ENCODE measurements at places on chromosomes 4 and X.
A peak's percentile ranks its signal among the peaks of the same experiment; 100 is the strongest.

- no peak for DNase-seq
Measured at GRCh38 chr4:61003301-61003700, 196.8 kb upstream of the ADGRL3 start.

DNA sequence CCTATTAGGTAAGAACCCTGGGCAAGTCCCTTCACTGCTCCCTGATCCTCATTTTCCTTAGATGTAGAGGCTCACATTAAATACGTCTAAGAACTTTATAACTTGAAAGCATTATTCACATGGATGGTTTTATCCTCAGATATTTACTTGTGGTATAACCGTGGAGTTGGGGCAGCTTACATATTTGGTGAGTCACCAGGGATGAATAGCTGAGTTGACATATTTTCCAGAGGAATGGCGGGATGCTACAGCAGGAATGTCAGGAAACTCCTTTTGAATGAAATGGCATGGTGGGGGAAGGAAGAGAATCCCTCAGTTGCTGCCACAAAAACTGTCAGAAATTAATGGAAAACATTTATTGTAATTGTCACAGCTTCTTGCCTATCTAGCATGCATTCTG lies 165.3 kb upstream of the RPS6KA3 start:
- DNase-seq, result no peak

- no peak for DNase-seq
Measured at GRCh38 chrX:118459494-118459893, 36.1 kb upstream of the DOCK11 start.

GRCh38 chr4:48340276-48340964 lies 909 bp upstream of the SLAIN2 start:
- no peak for DNase-seq

DNA sequence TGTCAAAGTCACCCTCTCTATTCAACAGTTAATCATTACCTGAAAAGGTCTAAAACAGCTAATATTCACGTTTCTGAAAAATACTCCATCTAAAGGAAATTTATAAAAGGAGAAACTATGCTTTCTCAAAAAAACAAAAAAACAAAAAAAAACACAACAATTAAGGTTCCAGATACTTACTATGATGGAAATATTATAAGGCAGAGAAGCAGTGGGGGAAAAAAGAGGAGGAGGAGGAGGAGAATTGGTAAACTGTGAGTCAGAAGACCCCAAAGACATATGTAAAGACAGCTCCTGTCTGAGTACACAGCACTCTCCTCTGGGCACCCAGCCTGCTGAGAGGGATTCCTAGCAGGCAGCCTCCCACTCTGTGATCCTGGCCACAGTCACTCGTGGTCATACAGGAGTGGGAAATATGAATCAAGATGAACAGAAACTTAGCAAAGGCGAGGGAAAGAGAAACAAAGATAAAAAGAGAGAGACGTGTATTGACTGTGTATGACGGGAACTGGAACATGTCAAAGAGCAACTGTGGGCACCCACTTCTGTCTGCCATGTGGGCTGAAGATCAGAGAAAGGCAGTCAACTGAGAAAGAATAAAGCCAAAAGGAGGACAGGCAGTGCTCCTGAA lies 12.5 kb downstream of the KLHL15 start:
- peak; percentile 13 for DNase-seq

- no peak for DNase-seq
Measured at GRCh38 chr4:112128452-112128851, 16.8 kb upstream of the FAM241A start.

DNA sequence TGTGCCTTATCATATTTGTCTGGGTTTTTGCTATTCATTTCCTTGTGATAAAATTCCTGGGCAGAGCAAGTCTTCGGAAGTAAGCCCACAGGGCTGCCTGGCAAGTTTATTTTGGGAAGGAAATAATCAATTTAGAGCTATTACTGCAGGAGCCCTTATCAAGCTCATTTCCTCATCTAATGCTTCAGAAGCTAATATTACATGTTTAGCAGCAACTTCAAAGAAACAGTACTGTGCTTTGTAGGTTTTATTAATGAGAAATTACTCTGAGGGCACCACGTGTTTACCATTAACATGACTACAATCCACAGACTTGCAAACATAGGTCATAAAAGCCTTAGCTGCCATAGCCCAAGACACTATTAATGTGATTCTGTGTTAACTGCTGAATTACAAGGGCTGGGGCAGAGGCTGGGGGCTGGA lies 540.0 kb downstream of the SPRY1 start:
- no peak for DNase-seq

DNA sequence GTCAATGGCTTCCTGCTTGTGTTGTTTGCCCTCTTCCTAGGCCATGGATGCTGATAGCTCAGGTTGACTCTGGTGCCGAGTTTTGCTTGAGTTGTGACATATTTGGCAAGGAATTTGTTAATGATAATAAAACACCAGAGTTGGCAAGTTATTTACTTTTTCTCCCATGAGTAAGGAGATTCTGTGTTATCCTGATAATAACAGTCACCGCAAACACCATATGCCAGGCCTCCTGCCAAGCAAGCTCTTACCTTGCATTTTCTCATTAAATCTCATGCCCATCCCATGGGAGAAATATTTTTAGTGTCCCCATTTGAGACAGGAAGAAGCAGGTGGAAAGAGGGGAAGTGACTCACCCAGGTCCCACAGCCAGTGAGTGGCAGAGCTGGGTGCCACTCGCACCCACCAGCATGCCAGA lies 67.4 kb upstream of the CLCN4 start:
- DNase-seq, result no peak

DNA sequence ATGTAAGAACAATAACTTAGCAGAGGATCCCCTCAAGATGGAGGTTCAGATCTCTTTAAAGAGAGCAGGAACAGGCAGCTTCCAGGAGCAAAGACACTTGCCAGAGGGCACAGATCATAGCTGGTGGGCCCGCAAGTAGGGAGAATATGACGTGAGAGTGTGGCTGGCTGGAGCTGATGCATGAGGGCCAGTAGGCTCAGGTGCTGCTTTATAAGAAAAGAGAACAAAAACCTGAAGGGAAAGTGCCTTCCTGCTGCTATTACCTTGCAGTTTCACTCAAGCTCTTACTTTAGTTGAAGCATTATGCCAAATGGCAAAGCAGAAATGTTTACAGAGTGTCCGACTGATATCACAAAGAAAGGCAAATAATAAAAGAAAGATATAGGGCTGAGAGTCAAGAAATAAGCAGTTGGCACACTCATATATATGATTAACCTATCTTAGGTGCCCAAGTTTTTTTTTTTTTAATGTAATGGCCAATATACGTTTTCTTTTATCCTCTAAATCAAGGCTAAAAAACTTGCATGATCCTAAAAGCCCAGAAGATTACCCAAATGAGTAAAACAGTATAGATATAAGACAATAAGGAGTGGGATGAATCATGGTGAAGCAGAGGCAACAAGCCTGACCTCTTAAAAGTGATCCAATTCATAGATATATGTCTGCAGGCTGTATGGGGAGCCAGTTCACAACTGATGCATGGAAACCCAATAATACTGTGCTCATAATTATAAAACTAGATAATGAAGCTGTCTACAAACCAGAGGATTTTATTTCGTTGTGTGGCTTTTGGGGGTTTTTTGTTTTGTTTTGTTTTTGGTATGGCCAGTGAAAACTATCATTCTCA lies 12.6 kb downstream of the NR0B1 start:
- DNase-seq, result no peak

DNA sequence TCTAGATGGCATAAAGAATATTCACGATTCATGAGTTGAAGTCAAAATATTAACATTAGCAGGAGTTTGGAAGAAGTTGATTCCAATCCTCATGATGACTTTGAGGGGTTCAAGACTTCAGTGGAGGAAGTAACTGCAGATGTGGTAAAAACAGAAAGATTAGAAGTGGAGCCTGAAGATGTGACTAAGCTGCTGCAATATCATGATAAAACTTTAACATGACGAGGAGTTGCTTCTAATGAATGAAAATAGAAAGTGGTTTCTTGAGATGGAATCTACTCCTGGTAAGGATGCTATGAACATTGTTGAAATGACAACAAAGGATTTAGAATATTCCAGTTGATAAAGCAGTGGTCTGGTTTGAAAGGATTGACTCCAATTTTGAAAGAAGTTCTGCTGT lies 70.1 kb upstream of the TMLHE start:
- no peak for DNase-seq

- no peak for DNase-seq
Measured at GRCh38 chr4:146041139-146042004, 102.7 kb upstream of the ZNF827 start.

All from stimulated activated CD4-positive, alpha-beta T cell treated with anti-CD3 and anti-CD28 coated beads, Interleukin-12 subunit alpha, Interleukin-12 subunit beta, amount 100 ng/mL, for 24 hours (primary cell).